ENCODE measurements at places on chromosomes 16 and 17. TPM values are rescaled to one million over a fixed set of nuclear protein-coding genes. Genes with fewer than 3 reads are reported as not detected.
A peak's percentile ranks its signal among the peaks of the same experiment; 100 is the strongest.

DNA sequence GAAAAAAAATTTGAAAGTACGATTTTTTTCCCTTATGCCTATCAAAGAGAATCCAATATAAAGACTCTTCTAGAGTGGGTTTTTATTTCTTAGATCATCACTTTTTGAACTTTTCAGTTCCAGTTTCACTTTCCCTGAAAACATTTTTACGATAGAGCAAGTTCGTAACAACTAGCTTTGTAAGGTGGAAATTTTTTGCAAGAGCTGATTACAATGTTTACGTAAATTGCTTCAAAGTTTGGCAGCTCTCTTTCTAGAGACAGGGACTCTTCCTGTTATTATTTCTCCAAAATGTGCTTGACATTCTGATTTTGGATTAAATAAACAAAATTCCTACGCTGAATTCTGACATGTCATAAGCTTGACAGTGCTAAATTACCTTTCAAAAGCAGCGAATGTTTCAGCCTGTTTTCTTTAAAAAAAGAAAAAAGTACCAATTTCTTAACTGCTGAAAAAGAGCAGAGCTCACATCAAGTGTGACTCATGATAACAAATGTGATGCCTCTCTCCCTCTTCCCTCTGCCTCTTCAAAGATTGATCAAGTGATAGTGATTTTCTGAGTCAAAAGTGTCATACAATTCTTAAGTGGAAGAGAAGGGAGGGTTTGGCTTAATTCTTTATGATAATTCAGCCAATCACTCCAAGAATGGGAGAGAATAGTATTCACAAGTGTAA lies 175.2 kb downstream of the KCNJ2 start:
- DNase-seq: peak; percentile 27
- H3K36me3 ChIP-seq: no peaks in the 10 kb centered on the region
- H3K27ac ChIP-seq: no peak overlapping the region
- H3K4me1 ChIP-seq: no peaks in the 10 kb centered on the region

GRCh38 chr16:72508191-72508590 lies 336.2 kb upstream of the PMFBP1 start:
- no peaks in the 10 kb centered on the region for H3K4me1 ChIP-seq
- H3K36me3 ChIP-seq: no peaks in the 10 kb centered on the region
- no peak overlapping the region for H3K4me3 ChIP-seq
- no peaks in the 10 kb centered on the region for H3K27me3 ChIP-seq
- no peak overlapping the region for H3K27ac ChIP-seq

- H3K27me3 ChIP-seq: no peaks in the 10 kb centered on the region
- DNase-seq: no peak
- no peaks in the 10 kb centered on the region for H3K36me3 ChIP-seq
- H3K4me3 ChIP-seq: no peak overlapping the region
Observed at GRCh38 chr17:41396340-41396739, 1.1 kb downstream of the KRT31 start.

GRCh38 chr16:8523932-8524331 lies 66.4 kb downstream of the TMEM114 start:
- no peaks in the 10 kb centered on the region for H3K4me1 ChIP-seq
- H3K4me3 ChIP-seq: no peak overlapping the region
- DNase-seq: no peak

GRCh38 chr16:22628994-22629393 lies 118.3 kb downstream of the NPIPB5 start:
- H3K27me3 ChIP-seq: peaks cover 23% of the 10 kb centered on the region
- no peak overlapping the region for H3K4me3 ChIP-seq
- no peak overlapping the region for H3K27ac ChIP-seq
- no peak for DNase-seq
- H3K36me3 ChIP-seq: no peaks in the 10 kb centered on the region

DNA sequence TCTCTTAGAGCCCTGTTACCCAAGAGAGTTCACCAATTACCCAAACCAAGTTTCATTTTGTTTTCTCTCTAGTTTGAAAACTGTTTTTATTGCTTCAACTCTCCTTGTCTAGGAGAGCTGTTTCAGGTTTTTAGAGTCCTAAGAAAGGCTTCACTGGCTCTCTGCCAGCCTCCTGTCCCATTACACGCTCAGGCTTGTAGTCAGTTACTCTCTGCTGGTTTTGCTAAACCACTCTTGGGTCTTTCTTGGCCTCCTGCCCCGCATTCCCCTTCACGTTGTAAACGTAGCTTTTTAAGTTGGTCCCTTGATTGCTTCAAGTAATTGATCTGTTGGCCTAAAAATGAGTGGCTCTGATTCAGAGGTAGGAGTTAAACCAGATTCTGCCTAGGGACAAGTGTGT lies 529.1 kb downstream of the MAF start:
- H3K27me3 ChIP-seq: no peaks in the 10 kb centered on the region
- no peaks in the 10 kb centered on the region for H3K36me3 ChIP-seq
- H3K4me3 ChIP-seq: no peak overlapping the region
- no peak overlapping the region for H3K27ac ChIP-seq

GRCh38 chr17:57288773-57289121 lies 32.4 kb downstream of the MSI2 start:
- H3K36me3 ChIP-seq: peaks cover 3% of the 10 kb centered on the region
- no peak overlapping the region for H3K4me3 ChIP-seq
- peaks cover 5% of the 10 kb centered on the region for H3K4me1 ChIP-seq
- DNase-seq: no peak
- H3K27me3 ChIP-seq: no peaks in the 10 kb centered on the region
- H3K27ac ChIP-seq: no peak overlapping the region

- DNase-seq: no peak
- no peak overlapping the region for H3K27ac ChIP-seq
- no peaks in the 10 kb centered on the region for H3K27me3 ChIP-seq
- H3K36me3 ChIP-seq: no peaks in the 10 kb centered on the region
Observed at GRCh38 chr16:19269098-19269497, 16.4 kb upstream of the CLEC19A start.

DNA sequence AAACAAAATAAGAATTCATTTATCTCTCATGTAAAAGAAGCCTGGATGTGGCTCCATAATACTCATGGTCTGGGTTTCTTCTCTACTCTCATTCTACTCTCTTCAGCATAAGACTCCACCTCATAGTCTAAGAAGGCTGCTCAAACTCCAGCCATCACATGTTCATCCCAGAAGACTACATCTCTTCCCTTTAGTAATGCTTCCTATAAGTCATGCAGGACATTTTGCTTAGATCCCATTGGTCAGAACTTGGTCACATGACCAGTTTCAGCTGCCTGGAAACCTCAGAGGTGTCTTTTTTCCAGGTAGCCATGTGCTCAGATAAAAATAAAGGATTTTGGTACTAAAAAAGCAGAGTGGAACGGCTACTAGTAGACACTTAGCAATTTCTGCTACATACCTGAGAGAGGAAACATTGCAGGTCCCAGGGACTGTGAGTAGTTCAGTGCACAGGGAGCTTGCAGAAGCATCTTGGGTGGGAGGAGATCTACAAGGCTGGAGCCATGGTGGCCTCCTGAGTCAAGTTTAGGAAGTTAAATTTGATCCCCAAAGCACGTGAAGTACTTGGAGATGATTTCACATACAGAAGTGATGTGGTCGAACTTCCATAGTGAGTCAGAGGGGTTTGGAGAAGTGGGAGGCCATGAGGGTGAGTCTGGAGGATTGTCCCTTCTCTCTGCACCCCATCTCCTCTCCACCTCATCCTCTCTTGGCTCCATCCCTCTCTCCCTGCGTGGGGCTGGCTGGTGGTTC lies 110.2 kb downstream of the CCDC182 start:
- no peak overlapping the region for H3K4me3 ChIP-seq
- peaks cover 5% of the 10 kb centered on the region for H3K36me3 ChIP-seq

GRCh38 chr17:13996276-13996675 lies 73.0 kb upstream of the COX10 start:
- H3K4me1 ChIP-seq: no peaks in the 10 kb centered on the region
- H3K27ac ChIP-seq: no peak overlapping the region
- H3K4me3 ChIP-seq: no peak overlapping the region
- no peaks in the 10 kb centered on the region for H3K36me3 ChIP-seq
- no peak for DNase-seq

DNA sequence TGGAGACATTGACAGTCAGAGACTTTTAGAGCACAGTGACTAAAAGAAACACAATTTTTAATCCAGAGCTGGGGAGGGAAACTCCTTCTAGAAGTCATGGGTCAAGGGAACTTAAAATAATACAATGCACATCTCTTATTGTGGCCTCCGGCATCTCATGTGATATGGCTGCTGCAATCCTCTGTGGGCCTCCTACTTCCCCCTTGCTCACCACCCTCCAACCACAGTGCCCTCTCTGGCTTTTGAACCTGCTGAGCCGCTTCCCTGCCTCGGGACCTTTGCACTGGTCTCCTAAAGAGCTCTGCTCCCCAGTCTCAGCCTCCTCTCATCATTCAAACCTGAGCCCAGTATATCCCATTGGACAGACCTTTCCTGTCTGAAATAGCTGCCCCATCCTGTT lies 47.6 kb downstream of the HS3ST2 start:
- H3K27ac ChIP-seq: no peak overlapping the region
- no peaks in the 10 kb centered on the region for H3K36me3 ChIP-seq
- H3K4me3 ChIP-seq: no peak overlapping the region
- DNase-seq: no peak
- no peaks in the 10 kb centered on the region for H3K27me3 ChIP-seq

- H3K4me1 ChIP-seq: no peaks in the 10 kb centered on the region
- no peak overlapping the region for H3K27ac ChIP-seq
- no peak overlapping the region for H3K4me3 ChIP-seq
- DNase-seq: peak; percentile 14
Observed at GRCh38 chr17:64058621-64059020, 38.2 kb upstream of the ICAM2 start.

- H3K27ac ChIP-seq: no peak overlapping the region
- no peak for DNase-seq
- H3K36me3 ChIP-seq: no peaks in the 10 kb centered on the region
- no peak overlapping the region for H3K4me3 ChIP-seq
- H3K4me1 ChIP-seq: peaks cover 3% of the 10 kb centered on the region
Observed at GRCh38 chr16:13906168-13907089, 13.5 kb upstream of the ERCC4 start.

GRCh38 chr17:60391471-60392041 lies 377 bp downstream of the USP32 start:
- no peaks in the 10 kb centered on the region for H3K27me3 ChIP-seq
- DNase-seq: no peak
- H3K4me1 ChIP-seq: peaks cover 2% of the 10 kb centered on the region
- H3K4me3 ChIP-seq: peak overlapping the region; percentile 63
- H3K36me3 ChIP-seq: no peaks in the 10 kb centered on the region

DNA sequence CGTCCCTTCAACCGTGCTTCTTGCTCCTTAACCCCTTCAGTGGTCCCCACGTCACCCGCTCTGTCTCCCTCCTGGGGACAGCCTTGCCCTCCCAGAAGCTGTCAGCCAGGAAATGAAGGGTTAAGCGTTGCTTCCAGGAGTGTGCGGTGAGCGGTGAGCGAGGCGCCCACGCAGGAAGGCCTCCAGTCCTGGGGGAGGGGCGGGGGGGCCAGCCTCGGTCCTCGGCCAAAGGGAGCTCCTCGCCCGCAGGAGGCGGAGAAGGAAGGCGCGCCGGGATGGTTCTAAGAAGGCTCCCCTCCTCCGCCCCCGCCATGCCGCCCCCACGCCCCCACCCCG lies 2.3 kb downstream of the RBFOX3 start:
- no peak overlapping the region for H3K27ac ChIP-seq
- no peak for DNase-seq
- peaks cover 53% of the 10 kb centered on the region for H3K27me3 ChIP-seq
- no peak overlapping the region for H3K4me3 ChIP-seq

DNA sequence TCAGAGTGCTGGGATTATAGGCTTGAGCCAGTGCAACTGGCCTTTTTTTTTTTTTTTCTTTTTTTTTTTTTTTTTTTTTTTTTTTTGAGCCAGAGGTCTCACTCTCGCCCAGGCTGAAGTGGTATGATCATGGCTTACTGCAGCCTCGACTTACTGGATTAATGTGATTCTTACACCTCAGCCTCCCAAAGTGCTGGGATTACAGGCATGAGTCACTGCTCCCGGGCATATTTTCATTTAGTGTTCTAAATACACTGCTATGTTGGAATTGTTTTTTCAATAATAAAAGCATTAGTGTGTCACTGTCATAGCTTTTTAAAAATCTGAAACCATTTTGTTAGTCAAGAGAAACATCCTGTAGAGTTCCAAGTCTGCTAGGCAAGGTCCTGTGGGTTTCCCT lies 40.3 kb downstream of the NDE1 start:
- H3K27ac ChIP-seq: no peak overlapping the region
- no peaks in the 10 kb centered on the region for H3K4me1 ChIP-seq
- H3K27me3 ChIP-seq: no peaks in the 10 kb centered on the region
- DNase-seq: peak; percentile 61
- H3K4me3 ChIP-seq: no peak overlapping the region

DNA sequence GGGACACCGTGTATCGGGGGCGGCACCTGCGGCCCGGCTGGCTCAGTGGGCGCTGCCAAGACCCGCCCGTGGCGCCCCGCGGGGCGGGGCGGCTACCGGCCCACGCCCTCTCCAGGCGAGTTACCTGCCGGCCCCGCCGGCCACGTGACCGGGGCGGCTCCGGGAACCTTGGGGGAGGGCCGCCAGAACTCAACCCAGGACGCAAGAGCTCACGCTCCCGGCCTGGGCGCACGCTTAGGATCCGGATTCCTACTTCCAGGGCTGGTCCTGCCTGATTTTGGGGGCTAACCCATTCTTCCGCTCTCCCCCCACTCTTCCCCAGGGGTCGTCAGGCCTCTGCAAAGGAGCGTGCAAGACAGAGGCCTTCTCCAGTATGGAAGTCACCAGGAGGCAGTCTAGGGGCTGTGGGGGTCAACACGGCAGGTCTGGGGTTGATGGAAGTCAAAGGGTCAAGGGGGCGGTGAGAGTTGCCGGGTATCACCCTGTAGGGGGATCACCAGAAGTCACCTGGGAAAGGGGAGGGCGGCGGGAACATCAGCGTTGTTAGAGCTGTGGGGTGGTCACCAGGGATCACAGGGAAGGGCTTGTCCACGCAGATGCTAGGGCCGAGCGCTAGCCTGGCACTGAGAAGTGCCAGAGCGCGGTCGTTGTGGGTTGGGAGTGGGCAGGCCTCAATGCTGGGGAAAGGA lies 354 bp upstream of the ESRP2 start:
- no peaks in the 10 kb centered on the region for H3K27me3 ChIP-seq
- DNase-seq: no peak
- H3K4me3 ChIP-seq: no peak overlapping the region
- H3K27ac ChIP-seq: peak overlapping the region; percentile 20
- no peaks in the 10 kb centered on the region for H3K36me3 ChIP-seq
- H3K4me1 ChIP-seq: peaks cover 10% of the 10 kb centered on the region

GRCh38 chr16:67257486-67258160 lies 8.8 kb downstream of the SLC9A5 start:
- no peak for DNase-seq
- no peaks in the 10 kb centered on the region for H3K27me3 ChIP-seq
- peaks cover 2% of the 10 kb centered on the region for H3K4me1 ChIP-seq
- no peak overlapping the region for H3K4me3 ChIP-seq

GRCh38 chr17:8126491-8127066 lies 2.7 kb upstream of the HES7 start:
- H3K36me3 ChIP-seq: no peaks in the 10 kb centered on the region
- DNase-seq: peak; percentile 52
- peaks cover 8% of the 10 kb centered on the region for H3K4me1 ChIP-seq
- H3K27ac ChIP-seq: no peak overlapping the region

TEDC2 gene
- 3.6 TPM for total RNA-seq

CCDC78 gene
- 0.56 TPM for total RNA-seq

IGSF6 gene
- total RNA-seq: not detected

HOXB7 gene
- 3.3 TPM for total RNA-seq

PLA2G10 gene
- total RNA-seq: not detected

CIITA gene
- not detected for total RNA-seq

EME1 gene
- total RNA-seq: 8.9 TPM

RAMP2 gene
- 0.28 TPM for total RNA-seq

VAT1L gene
- total RNA-seq: 18.1 TPM

CACNA1H gene
- total RNA-seq: 1.6 TPM

Data from IMR-90 (cell line).